DMS53 (cell line): ENCODE measurements at places on chromosomes 4 and X.

GRCh38 chr4:151195801-151196200, 81.2 kb upstream of the PRSS48 start:
- DNase-seq = peak; percentile 34

DNA sequence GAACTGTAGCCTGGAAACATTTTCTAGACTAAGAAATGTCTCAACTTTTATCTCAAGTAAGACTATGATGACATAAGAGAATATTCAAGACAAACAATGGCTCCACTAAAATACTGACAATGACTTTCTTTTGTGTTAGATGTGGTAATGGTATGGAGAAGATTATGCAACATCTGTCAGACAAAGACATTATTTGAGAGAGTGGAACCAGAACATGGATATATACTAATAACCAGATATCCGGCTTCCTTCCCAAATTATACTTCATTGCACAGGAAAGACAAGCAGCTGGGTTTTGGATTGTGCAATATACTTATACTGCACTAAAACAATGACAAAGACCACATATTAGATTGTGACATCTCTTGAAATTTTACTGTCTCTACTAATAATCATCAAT, 290.8 kb upstream of the GIMD1 start:
- DNase-seq = no peak

DNA sequence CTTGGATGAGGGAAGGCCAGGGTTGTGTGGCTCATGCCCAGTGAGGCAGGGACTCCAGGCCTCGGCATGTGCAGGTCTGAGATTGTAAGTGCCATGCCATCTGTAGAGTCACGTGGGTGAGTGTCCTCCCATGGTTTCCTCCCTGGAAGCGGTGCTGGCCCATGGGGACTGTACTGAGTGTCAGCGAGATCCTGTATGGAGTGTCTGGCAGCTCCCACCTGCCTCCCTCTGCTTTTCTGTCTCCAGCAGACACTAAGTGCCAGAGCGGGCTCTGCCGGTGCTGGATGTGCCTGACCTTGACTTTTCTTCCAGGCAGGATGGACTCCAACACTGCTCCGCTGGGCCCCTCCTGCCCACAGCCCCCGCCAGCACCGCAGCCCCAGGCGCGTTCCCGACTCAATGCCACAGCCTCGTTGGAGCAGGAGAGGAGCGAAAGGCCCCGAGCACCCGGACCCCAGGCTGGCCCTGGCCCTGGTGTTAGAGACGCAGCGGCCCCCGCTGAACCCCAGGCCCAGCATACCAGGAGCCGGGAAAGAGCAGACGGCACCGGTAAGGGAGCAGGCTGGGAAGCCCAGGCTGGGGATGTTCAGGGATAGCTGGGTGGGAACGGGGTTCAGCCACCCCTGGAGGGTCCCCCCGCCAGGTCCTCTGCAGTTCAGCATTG, 7.6 kb downstream of the WFS1 start:
- DNase-seq = no peak

DNA sequence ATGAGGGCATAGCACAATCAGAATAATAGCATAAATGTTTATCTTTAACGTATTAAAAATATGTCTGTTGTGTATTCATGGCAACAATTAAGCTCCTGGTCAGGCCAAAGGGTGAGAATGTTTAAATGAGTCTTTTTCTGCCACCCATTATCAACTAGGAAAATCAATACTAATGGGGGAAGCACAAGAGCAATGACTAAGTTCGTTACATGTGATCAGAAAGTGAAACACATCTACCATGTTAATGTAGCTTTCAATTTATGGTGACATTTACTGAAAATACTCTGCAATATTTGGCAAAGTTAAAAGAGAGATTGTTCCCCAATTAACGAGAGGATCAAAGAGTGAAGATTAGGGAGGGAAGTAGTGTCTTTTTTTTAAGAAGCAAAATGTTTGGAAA, 143.7 kb downstream of the NAA11 start:
- no peak for DNase-seq

GRCh38 chr4:138190452-138190858, 51.7 kb downstream of the SLC7A11 start:
- no peak for DNase-seq

- DNase-seq = no peak
Measured at GRCh38 chr4:6241062-6241845, 28.4 kb upstream of the WFS1 start.

DNA sequence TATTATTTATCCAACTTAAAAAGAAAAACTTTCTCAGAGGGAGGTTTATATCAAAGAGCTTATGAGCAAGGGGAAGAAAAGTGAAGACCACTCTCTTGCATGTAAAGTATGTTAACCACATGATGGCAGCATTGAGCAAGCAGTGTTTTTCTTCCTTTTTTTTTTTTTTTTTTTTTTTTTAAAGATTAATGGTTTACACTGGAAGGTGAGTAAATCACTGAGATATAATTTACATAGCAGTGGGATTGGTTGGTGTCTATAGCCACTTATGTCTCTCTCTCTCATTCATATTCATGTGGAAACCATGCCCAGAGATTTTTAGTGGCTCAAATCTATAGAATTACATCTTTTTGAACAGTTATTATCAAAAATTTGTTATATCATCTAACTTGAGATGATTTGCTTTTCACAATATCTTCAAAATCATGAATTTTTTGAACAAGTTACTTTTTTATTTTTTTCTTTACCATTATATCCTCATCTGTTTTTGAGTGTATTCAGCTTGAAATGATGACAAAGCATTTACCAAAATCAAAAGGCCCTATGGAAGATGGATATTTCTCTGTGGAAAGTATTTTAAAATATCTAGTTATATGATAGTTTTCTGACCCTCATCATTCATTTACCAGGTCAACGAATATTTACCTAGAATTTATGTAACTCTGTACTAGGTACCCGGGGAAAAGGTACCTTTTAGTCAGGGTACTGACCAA, 31.6 kb downstream of the MTHFD2L start:
- DNase-seq = peak; percentile 83

DNA sequence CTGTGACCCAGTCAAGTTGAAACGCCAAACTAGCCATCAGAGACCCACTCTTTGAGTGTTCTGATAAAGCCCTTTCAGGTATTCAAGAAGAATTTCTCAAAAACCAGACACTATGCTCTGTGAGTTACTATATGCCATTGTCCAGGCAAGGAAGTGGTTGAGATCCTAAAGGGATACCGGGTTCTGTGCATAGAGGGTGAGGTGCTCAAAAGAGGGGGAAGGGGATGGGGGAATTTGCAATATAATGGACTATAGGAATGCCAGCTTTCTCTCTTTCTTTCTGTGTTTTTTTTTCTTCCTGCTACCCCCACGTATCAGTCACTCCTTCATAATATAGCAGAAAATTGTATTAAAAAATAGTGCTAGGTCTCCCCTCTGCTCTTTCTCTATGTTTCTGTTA, 1619.0 kb downstream of the STIM2 start:
- DNase-seq = no peak

DNA sequence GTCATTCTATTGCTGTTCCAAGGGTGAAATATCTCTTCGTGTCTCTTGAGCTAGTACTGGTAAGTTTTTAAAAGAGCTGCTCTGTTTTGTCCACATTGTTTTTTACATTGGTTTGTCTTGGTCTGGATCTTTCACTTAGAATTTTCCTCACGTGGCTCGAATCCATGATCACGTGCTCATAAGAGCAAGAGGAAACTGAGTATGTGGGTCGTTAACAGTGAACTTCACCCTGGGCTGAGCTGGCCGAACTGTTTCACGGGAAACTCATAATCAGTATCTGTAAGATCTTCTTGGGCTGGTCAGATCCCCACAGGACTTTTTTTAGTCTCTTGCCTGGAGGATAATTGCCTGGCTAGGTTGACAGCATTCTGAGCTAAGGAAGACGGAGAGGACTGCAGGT, 77.8 kb upstream of the HELT start:
- no peak for DNase-seq

DNA sequence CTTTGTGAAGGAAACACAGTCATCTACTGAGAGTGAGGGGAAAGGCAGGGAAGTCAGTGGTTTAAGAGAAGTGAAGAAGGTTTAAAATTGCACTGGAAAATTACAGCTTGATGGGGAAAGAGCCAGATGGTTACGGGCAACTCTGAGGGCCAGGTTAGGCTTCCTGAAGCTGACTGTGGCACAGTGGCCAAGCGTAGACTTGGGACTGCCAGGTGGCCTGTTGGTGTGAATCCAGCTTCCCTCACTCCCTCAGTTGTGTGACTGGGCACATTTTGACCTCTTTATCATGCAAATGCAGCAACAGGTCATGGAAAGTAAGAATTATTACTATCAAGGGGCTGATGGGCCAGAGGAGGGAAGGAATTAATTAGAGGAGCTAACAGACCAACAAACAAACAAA, 390.1 kb downstream of the UNC5C start:
- no peak for DNase-seq

DNA sequence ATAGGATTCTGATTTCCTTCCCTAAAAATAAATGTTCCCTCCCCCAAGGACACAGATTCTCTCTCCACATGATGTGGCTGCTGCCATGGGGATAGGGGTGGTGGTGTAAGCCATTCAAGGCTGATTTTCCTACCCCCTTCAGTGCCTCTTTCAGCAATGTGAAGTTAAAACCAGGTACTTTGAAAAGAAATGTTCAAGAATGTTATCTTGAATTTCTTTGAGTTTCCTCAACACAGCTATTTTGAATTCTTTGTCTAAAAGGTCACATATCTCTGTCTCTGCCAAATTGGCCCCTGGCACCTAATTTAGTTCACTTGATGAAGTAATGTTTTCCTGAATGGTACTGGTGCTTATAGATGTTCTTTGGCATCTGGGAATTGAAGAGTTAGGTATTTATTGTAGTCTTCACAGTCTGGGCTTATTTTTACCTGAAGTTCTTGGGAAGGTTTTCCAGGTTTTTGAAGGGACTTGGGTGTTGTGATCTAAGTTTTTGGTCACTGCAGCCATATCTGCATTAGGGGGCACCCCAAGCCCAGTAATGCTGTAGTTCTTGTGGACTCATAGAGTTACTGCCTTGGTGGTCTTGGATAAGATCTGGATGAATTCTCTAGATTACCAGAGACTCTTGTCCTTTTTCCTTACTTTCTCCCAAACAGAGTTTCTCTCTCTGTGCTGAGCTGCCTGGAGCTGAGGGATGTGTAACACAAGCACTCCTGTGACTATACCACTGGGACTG, 7.6 kb upstream of the DIPK2B start:
- no peak for DNase-seq

DNA sequence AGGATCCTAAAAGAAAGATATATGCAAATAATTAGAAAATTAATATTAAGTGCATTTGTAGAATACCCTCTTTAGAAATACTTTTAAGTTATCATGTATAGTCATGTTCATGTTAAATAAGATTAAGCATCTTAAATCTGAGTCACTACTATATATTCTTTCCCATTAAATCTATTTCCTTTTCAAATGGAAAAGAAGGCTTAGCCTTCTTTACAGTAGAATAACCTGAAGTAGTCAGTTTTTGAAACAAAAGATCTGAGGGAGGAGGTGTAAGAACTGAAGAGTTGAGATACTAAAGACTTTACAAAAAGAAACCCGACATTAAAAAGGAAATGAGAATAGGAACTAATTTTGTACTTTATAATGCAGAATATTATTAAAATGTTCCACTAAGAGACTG, 14.7 kb upstream of the HSD17B13 start:
- DNase-seq = no peak

- DNase-seq = peak; percentile 69
Measured at GRCh38 chr4:41693629-41694028, 54.9 kb downstream of the PHOX2B start.

GRCh38 chr4:39308611-39309010, 57.6 kb downstream of the RFC1 start:
- DNase-seq = no peak

DNA sequence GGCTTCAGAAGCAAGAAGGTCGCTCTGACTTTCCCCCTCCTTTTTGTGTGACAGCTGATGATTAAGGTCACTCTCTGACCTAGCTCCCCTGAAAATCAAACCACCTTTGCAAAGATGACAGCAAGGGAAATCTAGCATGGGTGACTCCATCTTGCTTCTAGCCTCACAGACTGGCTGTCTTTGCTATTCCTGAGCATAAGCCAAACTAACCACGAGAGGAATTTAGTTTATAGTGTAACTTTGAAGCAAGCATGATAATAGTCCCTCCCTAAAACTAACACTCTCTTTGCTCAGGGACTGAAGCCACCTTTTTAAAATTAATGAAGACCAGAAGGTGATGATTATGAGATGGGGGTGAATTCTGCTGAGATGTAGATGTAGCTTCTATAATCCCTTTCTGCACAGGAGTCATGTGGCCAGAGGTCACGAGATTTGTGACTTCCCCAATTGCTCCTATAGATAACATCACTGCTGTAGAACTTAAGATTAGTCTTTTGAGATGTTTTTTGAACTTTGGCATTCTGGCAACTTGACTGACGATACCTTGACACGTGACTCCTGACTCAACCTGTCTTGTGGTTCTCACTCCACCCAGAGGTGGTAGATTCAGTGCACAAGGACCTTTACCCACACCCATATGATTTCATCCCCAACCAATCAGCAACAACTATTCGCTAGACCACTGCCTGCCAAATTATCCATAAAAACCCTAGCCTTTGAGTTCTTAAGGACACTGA, 14.9 kb upstream of the PDE5A start:
- no peak for DNase-seq

- no peak for DNase-seq
Measured at GRCh38 chrX:52977953-52978352, 19.6 kb upstream of the FAM156A start.

DNA sequence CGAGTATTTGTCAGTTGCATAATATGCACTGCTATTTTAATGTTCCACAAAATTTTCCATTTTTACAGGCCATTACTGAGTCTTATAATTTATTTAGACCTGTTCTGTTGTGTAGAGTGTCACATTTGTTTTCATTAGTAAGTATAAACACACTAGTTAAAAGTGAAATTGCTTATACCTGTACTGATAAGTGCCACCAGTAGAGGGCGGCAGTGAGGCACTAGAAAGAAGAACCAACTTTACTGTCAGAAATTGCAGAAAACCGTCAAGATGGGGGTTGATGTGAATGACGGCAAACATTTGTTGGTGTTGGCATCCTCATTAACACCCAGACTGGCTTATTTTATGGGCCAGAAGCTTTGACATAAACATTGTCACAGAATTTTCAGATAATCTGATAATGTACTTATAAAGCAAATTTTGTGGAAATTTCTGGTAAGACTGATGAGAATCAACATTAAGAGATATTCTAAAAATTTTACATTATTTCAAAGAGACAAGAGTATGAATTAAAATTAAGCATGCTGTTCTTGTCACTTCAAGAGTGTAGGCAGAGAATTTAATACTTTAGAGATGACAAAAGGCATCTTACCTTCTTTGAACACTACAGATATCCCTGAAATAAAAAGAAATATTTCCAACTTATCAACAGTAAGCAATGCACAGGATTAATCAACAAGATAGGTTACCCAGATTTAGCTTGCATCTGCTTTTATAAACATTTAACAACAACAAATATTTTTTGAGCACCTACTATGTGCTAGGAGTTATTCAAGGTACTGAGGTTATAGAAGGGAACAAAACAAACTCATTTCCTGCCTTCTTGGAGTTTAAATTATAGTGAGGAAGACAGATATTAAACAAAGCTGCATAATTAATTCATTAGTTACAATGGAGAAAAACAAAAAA, 24.9 kb downstream of the ALPK1 start:
- DNase-seq = peak; percentile 76

GRCh38 chrX:25383196-25383595, 367.4 kb upstream of the ARX start:
- no peak for DNase-seq
